ENCODE measurements at places on chromosomes 5 and 9.

DNA sequence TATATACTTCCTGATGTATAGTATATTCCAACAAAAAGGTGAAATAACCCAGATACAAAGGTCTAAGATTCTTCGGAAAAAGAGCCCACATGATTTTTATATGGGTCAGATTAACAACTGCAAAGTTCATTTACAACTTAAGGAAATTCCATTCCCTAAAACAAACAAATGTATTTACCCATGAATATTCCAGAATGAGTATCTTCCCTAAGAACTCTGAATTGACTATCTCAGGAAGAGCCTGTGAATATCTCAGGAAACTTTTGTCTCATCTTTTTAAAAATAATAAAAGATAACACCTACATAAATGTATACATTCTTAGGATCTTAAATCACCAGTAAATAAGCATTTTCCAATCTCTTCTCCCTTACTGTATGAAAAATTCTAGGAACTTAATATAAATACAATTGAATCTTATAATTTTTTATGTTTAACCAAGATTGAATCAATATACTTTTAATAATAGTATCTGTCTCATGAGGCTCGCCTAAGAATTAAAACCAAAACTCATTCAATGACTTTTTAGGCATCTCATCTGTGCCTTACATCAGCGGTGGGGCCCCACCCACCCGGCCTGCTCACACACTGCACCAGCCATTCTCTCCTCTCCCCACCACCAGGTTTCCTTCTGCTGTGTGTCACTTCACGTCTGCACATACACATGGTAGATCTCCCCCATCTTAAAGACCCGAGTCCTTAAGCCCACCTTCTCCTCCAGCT is 78.1 kb downstream of the RAPGEF1 start:
- peak; percentile 35 for DNase-seq

- no peak for DNase-seq
Observed at GRCh38 chr5:73393611-73394489, 54.7 kb downstream of the FOXD1 start.

- no peak for DNase-seq
Observed at GRCh38 chr5:157109744-157110143, 900 bp upstream of the HAVCR2 start.

- DNase-seq = no peak
Observed at GRCh38 chr5:1002836-1003235, 5.8 kb upstream of the NKD2 start.

DNA sequence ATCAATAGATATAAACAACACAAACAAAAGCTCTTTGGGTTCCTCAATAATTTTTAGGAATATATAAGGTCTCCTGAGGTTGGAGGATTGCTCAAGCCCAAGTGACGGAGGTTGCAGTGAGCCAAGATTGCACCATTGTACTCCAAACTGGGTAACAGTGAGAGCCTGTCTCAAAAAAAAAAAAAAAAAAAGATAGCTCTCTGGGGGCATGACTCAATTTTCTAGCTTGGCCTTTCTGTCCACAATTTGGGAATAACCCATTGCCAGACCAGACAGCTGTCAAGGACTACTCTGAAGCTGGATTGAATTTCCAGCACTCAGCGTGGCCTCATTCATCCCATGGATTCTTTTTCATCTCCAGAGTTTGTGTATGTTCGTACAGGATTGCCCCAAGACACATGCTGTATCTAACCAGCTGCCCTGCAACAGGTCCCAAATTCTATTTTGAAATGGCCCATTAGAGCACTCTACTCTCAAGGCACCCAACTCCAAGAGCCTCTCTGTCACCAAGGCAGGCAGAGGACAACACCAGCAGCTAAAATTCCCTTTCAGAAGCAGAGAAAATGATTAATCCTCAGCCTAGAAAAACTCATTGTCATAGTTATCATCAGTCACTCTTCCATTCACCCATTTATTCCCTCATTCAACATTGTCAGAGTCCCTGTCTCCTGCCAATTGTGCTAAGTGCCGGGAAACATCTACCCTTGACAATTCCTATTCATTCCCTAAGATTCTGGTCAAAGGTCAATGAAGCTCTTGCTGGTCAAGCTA is 8.7 kb downstream of the FAM193B start:
- no peak for DNase-seq

DNA sequence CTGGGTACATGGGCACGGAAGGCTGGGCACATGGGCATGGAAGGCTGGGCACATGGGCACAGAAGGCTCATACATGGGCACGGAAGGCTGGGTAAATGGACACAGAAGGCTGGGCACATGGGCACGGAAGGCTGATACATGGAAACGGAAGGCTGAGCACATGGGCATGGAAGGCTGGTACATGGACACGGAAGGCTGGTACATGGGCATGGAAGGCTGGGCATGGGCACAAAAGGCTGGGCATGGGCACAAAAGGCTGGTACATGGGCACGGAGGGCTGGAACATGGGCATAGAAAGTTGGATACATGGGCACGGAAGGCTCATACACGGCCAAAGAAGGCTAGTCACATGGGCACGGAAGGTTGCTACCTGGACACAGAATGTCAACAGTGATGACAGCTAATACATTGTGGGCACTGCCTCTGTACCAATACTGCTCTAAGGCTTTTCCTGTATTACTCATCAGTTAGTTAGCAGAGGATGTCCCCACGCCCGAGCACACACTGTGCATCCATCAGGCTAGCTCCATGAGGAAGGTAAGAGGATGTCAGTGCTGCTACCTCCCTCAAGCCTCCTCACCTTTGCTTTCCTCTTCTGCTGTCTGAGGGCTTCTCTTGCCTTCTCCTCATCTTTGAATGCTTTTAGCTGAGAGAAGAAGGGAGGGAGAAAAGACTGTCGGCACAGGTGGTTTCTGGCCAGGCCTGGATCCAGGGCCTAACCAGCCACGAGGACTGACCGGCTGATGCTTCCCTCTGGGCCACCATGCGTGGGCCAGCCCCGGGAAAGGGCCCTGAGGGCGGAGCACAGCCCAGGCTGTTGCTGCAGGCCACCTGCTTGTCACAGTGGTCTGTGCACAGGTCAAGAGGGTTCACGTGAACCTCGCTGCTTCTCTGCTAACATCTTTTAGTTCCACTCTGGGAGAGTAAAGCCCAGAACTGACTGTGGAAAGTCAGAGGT is 14.3 kb downstream of the GPX3 start:
- no peak for DNase-seq

DNA sequence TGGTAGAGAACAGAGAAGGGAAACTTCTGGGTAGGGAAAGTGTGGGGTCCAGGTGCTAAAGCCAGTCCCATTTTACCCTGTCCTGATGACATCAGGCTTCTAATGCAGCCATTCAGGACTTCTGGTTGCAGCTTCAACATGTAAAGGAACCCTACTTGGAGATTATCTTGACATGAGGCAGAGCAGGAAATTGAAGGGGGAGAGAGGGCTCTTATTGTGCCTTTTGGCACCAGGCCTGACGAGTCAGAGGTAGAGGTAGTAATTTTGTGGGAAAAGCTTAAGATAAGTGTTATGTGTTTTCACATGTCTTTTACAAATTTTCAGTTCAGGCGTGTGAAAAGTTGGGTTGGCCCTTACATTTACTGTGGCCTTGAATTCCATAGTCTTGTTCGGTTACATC is 102.4 kb upstream of the APC start:
- DNase-seq = no peak

DNA sequence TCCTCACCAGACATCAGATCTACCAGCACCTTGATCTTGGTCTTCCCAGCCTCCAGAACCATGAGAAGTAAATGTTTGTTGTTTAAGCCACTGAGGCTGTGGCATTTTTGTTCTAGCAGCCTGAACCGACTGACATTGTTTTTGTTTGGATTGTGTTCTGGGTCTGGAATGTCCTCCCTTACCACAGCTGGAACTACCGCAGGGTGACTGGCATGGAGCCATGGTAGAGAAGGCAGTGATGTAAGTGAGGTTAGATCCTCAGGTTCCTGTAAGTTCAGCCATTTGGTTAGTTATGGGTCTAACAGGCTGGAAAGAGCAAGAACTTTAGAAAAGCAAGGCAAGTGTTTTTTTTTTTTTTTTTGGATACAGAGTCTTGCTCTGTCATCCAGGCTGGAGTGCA is 209.3 kb downstream of the DAB2IP start:
- no peak for DNase-seq

GRCh38 chr9:127283917-127284497 is 19.4 kb downstream of the GARNL3 start:
- no peak for DNase-seq

- no peak for DNase-seq
Observed at GRCh38 chr5:38648703-38649291, 92.4 kb upstream of the LIFR start.

GRCh38 chr9:27033815-27034403 is 28.4 kb upstream of the LRRC19 start:
- DNase-seq = no peak

DNA sequence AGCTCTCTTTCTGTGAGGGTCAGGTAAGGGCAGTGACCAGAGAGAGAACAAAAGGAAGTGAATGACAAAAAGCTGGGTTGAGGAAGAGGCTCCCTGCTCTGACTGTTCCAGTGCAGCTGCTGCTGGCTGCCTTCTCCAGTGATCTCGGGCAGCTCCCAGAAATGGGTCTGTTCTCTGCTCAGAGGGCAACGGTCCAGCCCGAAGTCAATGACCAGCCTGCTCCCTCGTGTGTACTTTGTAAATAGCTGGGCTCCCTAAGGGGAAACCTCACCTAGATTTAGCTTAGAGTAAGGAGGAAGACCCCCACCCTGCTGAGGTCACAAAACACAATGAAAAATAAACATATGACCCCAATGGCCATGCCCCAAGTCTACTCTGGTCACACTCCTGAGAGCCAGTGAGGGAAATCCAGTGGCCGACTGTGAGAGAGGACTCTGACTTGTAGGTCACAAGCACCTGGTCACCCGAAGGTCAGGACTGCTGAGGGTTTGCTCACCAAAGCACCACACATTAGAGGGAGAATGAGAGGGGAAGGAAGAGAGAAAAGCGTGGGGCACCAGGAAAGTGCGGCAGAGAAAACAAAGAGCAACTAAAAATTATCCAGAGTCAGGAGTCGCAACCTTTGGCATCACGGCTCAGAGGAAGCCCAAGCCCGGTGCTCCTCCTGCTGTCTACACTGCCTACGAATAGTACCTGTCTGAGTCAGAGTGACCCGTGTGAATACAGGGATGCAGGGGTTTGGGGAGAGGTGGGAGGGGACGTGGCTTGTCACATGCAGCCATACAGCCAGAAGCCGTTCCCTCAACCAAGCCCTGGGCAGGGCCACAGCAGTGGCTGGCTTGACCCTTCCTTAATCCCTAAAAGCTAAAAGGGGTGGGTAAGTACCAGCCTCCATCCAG is 19.8 kb downstream of the NIPAL4 start:
- DNase-seq = no peak

- DNase-seq = no peak
Observed at GRCh38 chr9:1236061-1236460, 185.9 kb downstream of the DMRT2 start.

GRCh38 chr9:98402019-98402840 is 146.8 kb upstream of the TBC1D2 start:
- no peak for DNase-seq

DNA sequence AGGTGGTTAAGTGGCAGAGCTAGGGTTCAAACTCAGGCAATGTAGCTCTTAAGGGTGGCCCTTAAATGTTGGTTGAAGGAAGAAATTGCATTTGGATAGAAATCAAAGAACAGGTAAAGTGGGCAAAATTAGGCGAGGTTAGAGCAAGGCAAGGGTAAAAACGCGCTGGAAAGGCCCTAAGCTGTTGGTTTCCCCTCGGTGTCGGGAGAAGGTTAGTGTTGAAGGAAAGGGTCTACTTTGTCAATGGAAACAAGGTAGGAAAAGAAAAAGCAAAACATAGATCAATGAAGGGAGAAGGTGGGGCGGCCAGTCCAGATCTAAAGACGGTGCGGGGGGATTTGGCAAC is 431 bp downstream of the FASTKD3 start:
- no peak for DNase-seq

DNA sequence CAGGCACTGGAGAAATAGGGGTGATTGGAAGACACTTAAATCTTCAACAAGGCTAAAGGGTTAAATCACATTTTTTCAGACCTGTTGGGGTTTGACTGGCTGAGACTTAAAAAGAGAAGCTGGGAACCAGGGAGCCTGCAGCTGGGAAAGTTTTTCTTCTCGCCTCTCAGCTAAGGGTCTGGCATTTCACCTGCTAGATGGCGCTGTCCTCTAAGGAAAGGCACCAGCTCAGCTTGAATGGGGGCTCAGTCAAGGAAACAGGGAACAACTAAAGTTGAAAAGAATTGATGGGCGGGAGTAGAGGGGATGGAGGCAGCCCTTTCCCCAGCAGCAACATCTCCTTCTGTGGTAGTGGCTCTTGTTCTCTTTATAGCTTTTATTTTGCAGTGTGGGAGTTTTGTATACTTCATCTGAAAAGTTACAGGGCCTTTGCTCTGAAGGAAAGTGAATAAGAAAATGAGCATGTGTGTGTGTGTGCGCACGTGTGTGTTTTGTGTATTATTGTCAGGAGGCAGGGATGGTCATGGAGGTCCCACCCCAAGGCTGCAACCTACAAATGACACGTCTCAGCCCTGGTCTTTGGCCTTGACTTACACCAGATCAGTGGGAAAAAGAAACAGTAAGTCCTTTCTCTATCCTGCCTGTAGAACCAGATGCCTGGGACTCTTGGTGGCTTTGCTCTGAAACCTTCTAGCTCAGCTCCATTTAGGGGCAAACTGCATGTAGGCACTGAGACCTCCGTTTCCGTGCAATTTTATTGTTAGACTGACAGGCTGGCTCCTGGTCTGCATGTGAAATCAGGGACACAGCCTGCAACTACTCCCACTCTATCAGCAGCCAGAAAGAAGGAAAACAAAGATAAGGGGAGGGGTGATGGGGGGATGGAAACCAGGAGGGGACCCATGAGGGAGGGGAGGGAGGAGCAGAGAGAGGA is 316.2 kb upstream of the CLINT1 start:
- peak; percentile 19 for DNase-seq

DNA sequence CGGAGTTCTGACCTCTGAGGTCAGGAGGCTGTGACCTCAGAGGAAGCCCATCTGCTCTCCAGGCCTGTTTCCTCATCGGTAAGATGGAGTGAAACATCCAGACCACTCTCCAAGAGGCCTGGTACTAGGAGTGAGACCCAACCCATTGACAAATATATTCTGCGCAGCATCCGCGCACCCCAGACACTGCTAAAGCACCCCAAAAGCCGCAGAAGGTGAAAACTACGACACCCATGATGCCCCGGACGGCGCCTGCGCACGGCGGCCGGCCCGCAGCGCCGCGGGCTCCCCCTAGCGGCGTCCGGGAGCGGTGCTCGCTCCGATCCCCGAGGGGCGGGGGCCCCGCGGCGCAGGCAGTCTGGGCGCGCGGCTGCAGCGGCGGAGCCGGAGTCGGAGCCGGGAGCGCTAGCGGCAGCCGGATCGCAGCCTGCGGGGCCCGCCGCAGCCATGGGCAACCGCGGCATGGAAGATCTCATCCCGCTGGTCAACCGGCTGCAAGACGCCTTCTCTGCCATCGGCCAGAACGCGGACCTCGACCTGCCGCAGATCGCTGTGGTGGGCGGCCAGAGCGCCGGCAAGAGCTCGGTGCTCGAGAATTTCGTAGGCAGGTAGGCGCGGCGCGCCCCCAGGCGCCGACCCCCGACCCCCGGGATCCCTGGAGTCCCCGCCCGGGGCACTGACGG is at the start of gene DNM1:
DNM1 (plus strand) TSS at position 356 of the 683 bp plus-strand sequence; CDS start at position 448, 92 bp downstream.
- no peak for DNase-seq

- DNase-seq = no peak
Observed at GRCh38 chr9:134408389-134408788, 82.1 kb downstream of the RXRA start.

- no peak for DNase-seq
Observed at GRCh38 chr5:77086368-77086688, 757 bp downstream of the ZBED3 start.

GRCh38 chr9:72524820-72525540 is 3.6 kb downstream of the TMC1 start:
- DNase-seq = no peak
